ENCODE measurements at places on chromosomes 3 and 15.

DNA sequence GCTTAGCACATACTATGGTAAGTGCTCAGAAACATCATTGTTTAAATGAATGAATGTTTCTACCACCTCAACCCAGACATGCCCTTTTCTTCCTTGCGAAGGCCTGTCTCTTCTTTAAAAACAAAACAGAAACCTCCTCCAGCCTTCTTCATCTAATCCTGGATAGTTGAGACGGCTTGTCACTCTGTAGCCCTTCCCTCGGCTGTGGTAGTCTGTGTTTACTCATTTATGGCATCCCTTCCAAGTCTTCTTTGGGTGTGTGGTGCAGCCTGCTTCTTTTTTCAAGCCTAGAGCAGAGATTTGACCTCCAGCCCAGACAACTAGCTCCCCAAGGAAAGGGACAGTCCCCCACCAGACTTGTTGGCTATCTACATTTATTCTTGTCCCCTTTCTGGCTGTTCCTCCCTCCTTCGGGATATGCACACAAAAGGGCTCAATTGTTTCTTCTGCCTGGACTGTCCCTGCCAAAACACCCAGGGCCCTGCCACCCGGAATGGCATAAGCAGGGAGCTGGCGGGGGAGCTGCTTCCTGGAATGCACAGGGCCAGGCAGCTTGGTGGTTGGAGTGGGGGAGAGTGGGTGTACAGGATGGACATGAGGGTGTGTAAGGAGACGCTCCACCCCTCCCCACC lies 67.8 kb downstream of the ITGA11 start:
- DNase-seq: no peak

DNA sequence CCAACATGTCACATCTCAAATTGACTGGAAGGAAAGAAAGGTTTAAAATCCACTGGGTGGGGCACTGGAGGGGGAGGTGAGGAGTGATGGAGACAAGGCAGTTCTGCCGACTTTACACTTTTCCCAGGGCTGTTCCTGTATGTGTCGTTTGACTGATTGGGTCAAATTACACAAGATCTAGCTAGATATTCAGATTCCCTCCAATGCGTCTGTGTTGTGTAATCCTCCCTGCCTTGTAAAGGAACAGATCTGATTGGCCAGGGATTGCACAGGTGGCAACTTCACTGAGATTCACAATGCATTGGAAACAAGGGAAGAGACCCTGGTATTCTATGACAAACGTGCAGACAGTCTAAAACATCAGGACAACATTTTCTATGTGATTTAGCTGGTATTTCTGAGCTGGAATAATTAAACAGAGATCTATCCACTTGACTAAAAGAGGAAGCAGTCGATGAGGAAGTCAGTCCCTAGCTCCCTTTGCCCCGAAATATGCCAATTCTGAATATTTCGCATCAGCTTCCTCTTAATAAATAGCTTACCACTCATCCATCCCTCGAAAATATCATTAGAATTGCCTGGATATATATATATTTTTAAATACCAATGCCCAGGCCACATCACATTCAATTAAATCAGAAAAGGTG lies 312.9 kb downstream of the RORA start:
- DNase-seq: no peak

DNA sequence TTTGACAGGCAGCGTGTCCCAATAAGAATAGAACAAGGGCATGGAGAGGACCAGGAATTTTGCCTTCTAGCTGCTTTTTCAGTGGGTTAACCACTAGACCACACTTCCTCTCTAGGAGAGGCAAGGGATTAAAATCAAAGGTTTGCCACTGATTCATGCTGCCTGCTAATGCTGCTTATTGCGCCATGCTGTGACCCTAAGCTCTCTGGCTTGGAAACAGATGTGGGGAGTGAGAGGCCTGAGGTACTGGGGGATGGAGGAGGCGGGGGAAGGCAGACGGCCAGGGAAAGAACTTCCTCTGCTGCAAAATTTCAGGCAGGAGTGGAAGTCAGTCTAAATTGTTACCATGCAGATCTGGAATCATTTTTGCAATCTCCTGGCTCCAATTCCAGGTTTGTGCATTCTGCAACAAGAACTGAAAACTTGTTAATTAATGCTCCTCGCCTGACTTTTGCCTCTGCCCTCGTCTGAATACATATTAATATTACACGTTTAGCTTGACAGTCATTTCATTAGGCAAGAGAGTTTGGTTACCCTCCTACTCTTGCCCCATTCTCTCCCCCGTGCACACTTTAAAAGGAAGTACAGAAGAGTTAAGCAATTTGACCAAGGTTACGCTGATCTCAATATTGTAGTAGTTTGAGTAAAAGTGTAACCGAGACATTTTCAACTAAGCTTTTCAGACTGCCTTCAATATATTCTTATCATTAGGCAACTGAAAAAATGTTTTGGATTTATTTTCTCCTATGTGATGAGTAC lies 121.7 kb upstream of the SPRED1 start:
- DNase-seq: no peak

DNA sequence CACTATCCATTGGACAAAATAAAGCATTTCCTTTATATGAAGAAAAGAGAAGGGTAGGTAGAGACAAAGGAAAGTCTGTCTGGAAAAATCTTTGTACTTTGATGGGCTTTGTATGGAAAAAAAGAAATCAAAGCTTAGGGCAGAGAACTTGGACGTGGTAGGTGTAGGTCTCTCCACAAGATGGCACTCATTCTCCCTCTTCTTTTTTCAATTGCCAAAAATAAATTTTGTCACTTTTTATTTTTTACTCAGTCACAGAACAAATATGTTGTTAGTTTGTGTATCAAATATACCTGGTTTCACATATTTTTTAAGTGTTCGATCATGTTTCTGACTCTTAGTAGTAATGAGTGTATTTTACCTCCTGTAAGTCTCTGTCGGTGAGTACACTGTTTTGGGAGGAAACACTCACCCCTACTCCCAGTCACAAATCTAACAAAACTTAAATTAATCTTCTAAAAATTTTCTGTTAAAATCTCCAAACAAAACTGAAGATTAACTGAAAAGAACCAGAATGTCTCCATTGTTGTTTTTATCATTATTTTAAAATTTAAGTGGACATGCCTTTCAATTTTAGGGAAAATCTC lies 415.8 kb upstream of the GOLIM4 start:
- DNase-seq: no peak

GRCh38 chr3:147195887-147196286 lies 210.5 kb downstream of the ZIC4 start:
- no peak for DNase-seq
